ENCODE measurements at places on chromosomes 7 and 10.

GRCh38 chr7:78023191-78023590 lies 224.6 kb downstream of the PHTF2 start:
- no peak for DNase-seq

DNA sequence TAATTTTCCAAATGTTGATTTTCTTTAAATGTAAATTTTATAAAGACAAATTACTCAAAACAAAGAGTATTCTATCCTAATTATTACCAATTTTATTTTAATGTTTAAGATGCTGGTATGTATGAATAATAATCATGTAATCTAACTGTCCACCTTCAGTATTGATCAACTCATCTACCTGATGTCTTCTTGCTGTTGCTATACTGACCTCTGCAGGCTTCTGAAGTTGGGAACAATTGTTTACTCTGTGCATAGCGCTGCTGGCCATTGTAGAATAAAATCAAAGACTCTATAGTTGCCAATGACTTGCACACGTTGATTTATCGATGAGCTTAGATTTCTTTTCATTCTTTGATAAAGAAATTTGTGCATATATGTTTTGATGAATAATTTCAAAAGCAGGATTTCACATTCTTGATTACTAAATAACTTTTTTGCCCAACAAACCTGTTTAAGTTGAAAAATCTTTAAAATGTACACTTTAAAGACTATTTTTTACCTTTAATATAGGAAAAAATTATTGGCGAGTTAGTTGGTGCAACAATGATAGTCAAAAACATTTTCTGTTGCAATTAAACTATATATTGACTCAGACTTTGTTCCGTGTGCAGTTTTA lies 282.3 kb downstream of the TFEC start:
- no peak for DNase-seq

DNA sequence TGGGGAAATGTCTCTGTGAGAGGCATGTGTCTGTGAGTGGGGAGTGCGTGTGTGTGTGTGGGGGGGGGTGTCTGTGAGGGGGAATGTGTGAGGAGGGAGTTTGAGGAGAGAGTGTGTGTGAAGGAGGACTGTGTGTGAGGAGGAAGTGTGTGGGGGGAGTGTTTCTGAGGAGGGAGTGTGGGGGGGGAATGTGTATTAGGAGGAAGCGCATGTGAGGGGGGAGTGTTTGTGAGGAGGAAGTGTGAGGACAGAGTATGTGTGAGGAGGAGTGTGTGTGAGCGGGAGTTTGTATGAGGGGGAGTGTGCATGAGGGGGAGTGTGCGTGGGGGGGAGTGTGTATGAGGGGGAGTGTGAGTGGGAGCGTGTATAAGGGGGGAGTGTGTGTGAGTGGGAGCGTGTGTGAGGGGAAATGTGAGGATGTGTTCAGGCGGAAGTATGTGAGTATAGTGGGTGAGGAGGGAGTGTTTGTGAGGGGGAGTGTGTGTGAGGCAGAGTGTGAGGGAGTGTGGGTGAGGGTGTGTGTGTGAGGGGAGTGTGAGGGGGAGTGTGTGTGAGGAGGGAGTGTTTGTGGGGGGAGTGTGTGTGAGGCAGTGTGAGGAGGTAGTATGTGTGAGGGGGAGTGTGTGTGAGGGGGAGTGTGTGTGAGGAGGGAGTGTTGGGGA lies 21.8 kb upstream of the PTPRN2 start:
- DNase-seq: no peak

GRCh38 chr10:100186253-100187212 lies 704 bp upstream of the ERLIN1 start:
- DNase-seq: no peak
